Fibroblast of skin of abdomen (primary cell): ENCODE measurements at places on chromosomes 16 and 17.

DNA sequence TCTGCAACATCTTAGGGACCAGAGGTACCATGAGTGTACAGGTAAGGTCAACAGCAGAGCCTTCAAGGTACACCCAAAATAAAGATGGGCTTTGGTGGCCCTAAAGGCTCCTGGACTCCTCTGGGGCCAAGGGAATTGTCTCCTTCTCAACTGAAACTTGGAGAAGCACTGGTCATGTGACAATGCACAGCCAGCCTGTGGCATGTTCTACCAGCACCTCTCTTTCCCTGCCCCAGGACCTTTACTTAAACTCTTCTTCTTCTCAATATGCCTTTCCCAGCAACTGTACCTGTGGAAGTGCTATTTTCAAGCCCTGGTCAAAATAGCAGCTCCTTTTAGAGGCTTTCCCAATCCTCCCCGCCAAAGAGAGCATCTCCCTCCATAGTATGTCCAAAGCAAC lies 28.4 kb downstream of the PIPOX start:
- DNase-seq = no peak

- peak; percentile 68 for DNase-seq
Measured at GRCh38 chr16:85151603-85152413, 39.5 kb upstream of the CIBAR2 start.

DNA sequence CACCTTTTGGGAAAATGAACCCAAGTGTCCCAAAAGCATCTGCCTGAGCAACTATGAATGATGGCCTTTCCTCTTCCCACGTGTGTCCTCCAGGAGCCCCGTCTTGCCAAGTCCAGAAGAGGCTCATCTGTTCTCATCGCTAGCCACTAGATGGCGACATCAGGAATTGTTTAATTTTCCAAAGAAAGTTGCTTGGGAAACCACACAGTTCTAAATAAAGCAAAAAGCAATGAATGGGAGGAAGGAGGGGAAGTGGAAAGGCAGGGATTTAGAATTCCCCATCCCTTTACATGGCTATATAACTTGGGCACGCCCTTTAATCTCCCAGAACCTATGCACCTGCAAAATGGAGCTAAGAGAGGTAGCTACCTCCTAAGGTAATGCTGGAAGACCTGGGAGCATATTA lies 9.0 kb upstream of the CDH5 start:
- DNase-seq = peak; percentile 75

GRCh38 chr17:78993981-78994671 lies 14.4 kb upstream of the LGALS3BP start:
- no peak for DNase-seq

DNA sequence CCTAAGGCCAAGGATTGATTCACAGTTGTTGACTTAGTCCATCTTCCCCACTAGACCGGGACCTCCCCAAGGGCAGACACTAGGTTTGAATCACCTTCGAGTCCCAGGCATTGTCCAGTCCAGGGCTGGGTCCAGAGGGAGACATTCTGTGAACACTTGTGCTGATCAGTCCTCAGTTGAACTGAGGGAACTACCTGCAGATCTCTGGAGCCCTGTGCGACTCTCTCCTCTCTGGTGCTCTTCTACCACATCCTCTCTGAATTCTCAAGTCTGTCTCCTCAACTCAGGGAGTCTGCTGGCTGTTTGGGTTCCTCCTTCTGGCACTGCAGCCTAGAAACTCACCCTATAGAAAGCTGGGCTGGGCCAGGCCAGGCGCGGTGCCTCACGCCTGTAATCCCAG lies 10.8 kb downstream of the ZNF232 start:
- DNase-seq = no peak

DNA sequence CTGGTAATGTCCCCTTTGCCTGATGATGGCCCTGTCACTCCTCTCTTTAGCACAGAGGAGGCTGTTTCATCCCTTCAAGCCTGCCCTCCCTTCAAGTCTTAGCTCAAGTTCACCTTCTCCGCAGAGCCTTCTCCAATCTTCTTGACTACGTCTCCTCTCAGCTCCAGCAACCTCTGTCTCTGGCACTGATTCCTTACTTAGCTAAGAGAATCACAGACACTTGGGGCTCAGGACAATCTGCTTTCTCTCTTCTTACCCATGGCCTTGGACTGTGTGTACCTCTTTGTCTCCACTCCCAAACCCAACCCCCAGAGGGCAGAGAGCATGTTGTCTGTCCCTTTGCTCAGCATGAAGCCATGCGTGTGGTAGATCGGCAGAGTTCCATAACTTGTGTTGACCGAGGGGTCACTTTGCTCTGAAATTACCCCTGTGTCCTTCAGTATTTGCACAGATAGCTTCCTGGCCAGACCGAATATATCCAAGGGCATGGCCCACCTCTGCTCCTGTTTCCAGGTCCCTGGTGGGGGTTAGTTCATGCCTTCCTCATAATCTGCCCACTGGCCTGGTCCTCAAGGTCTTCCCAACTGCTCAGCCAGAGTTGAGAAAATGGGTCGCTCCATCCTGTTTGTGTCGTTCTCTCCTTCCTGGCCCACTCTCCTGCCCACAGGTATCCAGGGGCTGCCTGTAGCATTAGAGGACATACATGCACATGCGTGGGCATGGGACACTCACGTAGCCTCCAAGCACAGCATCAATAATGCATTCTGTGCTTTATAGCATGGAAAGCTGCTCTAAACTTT lies 41.6 kb downstream of the MAPT start:
- no peak for DNase-seq
